ENCODE measurements at places on chromosomes 16 and 17.

- no peak for DNase-seq
Measured at GRCh38 chr16:75801307-75801706, 75.0 kb upstream of the CPHXL start.

DNA sequence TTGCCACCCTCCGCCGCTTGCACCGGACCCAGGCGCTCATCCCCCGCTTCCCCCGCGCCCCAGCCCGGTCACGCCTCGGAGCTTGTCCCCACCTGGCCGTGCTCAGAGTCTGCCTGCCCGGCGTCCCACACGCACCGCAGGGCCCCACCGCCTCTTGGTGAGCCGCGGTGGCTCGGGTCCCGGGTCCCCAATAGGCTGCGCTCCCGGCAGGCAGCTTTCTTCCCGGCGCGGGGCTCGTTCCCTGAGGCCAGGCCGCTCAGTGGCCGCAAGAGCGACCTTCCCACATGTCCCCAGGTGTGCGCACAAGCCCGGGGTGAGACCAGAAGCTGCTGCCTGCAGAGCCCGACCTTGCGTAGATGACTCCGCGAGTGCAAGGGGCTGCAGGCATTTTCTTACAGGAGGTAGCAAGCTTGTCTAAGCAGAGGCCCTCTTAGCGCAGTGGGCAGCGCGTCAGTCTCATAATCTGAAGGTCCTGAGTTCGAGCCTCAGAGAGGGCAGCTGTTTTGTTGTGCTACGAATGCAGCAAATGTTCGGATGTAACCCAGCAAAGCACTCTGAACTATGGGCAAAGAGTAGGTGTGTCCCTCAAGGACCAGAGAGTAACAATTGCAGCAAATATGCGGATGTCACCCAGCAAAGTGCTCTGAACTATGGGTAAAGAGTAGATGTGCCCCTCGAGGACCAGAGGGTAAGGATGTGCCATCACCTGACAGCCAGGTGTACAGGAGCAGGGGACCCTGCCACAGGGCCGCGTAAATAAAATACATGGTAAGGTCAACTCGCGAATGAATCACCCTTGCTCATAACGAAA is 15.6 kb downstream of the TLE7 start:
- DNase-seq = no peak

- no peak for DNase-seq
Measured at GRCh38 chr16:66369055-66369592, 2.6 kb downstream of the CDH5 start.

GRCh38 chr16:14354561-14355351 is 275.3 kb downstream of the PARN start:
- DNase-seq = no peak

DNA sequence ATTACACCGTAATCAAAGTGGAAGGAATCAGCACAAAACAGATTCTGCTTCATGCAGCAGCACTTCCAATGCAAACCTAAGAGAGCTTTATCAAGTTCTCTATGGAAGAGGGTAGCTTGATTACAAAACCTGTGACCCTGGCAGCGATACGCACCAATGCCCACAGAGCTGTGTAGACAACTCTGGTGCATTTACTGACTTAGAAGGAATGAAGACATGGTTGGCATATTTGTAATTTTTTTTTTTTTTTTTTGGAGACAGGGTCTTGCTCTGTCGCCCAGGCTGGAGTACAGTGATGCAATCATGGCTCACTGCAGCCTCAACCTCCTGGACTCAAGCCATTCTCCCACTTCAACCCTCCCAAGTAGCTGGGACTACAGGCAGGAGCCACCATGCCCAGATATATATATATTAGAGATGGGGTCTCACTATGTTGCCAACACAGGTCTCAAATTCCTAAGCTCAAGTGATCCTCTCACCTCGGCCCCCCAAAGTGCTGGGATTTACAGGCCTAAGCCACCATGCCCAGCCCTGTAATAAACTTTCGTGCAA is 49.4 kb downstream of the XPO6 start:
- no peak for DNase-seq

DNA sequence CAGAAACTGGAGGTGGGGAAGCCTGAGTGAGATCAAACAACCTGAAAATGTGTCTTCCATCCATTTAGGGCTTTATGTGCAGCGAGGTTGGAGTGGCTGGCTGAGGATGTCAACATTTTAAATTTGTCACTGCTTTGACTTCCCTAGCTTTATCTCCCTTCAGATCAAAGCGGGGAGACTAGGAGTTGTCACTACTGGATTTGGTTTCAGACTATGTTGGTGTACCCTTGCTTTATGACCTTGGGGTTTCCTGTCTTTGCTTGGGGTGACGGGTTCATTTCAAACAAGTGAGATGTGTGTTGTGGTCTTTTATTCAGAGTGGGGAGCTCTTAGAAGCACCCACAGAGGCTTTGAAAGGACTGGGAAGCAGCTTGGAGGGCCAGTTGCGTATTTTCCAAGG is 25.6 kb downstream of the MSI2 start:
- DNase-seq = no peak

GRCh38 chr17:58305626-58306025 is 23.0 kb downstream of the TSPOAP1 start:
- DNase-seq = no peak

DNA sequence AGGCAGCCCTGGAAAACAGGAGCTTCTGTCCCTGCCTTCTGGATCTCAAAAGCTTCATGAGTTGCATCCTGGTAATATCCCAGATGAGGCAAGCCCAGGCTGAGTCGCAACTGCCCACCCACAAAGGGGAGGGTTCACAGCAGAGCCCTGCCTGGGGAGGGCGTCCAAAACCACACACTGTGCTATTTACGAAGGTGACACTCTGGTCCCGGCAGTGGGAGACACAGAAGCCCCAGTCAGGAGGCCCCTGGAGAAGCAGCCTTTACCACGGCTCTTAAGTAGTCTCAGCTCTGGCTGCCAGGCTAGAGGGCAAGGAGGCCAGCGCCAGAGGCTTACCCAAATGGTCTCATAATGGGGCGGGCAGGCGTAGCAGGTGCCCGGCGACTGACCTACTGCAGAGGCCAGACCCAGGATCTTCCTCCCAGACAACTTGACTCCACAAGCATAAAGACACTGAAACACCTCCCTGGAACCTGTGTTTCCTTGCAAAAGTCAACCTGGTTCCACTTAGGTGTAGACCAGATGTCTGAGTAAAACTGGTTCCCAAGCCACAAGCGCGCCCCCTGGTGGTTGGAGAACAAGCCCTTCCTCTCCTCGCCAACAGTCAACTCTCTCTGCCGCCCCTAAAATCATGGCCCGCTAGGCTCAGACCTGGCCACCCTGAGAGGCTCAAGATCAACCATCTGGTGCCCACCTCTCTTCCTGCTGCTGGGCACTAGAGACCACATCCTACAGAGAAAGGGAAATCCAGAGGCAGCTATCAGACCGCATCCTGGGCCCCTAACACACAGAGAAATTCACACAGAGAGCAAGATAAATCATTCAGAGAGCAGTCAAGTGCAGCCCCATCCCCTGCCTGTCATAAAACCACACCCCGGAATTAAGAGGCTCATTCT is 5.2 kb downstream of the AXIN2 start:
- peak; percentile 96 for DNase-seq

- no peak for DNase-seq
Measured at GRCh38 chr17:43314611-43315011, 80.8 kb upstream of the RNU2-1 start.

DNA sequence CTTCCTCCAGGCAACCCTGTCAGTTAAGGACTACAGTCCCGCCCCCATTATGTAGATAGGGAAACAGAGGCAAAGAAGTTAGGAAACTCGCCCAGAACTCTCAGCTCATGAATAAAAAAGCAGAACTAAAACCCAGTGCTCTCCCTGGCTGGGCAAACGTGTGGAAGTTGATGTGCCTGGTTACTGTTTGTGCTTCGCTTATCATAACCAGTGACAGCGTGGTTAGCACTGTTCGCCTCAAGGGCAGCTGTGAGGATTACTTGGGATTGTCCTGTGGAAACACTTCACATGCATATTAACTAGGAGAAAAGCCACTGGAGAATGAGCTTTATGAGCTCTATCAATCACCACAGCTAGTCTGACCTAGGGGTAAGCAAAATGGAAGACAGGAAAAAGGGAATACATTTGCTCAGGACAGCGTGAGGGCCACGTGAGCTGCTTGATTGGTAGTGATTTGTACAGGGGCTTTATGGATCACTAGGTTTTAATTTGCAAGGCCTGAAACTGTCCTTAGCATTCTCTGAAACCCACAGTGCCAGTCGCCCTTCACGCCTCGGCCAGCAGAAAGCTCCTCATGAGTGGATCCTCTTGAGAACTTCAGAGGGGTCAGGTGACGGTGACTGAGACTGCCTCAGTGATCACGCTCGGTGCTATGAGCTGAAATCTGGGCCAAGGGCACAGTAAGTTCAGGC is 19.9 kb downstream of the CYB5D2 start:
- DNase-seq = no peak

DNA sequence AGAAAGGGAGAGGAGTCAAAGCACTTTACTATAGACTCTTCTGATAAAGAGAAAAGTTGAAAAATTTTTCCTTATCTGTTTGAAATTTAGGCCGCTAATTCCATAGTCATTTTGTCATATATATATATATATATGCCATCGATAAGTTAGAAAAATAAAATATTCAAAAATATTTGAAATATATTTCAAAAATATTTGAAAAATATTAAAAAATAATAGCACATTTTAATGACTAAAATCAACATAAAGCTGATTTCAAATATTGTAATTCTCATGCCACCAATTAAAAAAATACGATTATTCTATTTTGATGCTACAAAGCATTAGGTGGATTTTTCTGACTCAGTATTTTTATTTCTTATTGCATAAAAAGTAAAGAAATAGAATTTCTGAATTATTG is 87.1 kb downstream of the KIF2B start:
- no peak for DNase-seq

- DNase-seq = no peak
Measured at GRCh38 chr17:81035521-81036196, 708 bp downstream of the BAIAP2 start.

GRCh38 chr17:68394608-68395331 is 62.5 kb downstream of the WIPI1 start:
- no peak for DNase-seq

- no peak for DNase-seq
Measured at GRCh38 chr17:81489998-81490992, 22.3 kb downstream of the ACTG1 start.

DNA sequence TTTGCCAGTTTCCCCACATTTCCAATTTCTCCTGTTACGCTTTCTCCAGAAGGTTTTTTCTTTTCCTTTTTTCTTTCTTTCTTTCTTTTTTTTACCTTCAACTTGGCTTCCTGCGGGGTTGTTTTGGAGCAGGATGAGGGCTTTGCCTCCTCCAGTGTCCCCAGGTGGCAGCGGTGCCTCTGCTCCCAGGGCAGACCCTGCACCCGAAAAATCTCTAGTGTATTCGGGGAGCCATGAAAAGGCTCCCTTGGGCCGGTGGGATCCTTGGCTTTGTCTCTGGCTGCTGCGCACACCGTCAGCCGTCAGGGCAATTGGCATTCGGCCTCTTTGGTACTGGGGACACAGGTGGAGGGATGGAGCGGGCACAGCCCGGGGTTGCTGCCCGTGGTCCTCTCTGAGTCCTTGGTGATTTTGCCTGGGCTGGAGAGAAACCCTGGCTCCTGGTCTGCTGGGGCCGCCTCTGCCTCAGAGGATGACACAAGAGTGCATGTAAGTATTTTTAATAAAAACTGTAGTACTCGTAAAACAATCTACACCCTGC is 846 bp downstream of the ITGB3 start:
- DNase-seq = no peak

- DNase-seq = no peak
Measured at GRCh38 chr16:11784038-11784369, 13.1 kb downstream of the ZC3H7A start.

- DNase-seq = no peak
Measured at GRCh38 chr16:69698404-69698803, 28.0 kb downstream of the NQO1 start.

- DNase-seq = no peak
Measured at GRCh38 chr16:49788986-49789385, 66.9 kb downstream of the ZNF423 start.

DNA sequence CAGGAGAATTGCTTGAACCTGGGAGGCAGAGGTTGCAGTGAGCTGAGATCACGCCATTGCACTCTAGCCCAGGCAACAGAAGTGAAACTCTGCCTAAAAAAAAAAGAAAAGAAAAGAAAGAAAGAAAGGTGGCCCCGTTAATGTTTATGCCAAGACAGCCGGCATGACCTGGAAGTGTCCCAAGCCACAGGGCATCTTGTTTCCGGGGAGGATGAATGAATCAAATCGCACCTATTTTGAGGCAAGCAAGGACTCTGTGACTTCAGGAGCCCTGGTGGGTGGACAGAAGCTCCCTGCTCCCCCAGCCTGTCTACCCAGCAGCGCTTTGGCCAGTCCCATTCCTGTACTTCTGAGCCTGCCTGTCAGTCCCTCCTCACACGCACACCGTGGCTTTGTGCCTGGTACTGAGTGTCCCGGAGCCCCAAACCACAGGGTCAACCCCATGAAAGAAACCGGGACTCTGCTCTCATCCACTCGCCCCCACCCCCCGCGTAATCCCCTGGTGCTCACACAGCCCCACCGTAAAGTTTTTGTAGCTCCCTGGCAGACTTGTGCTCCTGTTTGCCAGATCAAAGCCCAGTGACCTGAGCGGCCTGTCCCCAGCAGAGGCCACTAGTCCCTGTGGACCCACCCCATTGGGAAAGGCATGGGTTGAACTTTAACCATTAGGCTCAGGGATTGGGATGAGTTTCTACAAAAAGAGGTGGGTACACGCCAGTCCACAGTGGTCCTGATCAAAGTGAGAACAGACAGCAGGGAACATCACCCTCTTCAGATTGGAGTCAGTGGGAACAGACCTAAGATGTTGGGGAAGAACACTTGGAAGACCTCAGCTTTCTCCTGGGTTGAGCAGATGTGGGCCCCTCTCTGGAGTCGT is 19.3 kb downstream of the CD2BP2 start:
- no peak for DNase-seq

DNA sequence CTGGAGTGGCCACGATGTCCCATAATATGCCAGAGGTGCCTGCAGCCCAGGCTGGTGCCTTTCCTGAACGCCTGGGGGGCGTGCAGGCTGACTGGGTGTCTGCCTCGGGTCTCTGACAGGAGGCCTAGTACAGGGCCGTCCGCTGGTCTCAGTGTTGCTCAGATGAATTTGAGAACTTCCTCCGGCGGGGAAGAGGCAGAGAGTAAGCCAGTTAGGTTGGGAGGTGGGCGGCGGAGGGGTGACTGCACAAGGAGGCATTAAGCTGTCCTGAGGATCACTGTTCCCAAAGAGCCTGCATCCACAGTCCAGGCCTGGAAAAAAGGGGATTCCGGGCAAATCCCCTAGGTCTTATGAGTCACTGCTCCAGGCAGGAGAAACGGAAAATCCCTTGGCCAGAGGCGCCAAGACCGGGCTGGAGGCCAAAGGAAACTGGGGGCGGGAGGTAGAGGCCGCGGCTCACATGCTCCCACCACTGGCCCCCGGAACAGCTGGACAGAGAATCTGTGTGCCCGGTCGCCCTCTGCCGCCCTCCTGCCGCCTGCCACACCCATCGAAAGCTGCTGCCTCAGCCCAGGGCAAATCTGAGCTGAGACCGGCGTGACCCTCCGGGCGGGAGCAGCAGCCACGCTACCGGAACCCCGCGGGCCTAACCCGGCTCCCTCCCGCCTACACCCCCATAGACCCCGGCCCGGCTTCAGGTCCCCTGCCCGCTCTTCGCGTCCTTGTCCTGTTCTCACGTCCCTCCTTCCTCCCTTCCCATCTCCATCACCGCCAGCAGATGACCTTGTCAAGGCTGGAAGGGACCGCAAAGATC is 1.2 kb downstream of the TRIM47 start:
- no peak for DNase-seq

- DNase-seq = no peak
Measured at GRCh38 chr17:39208893-39209292, 8.8 kb downstream of the RPL19 start.

Data from activated CD4-positive, alpha-beta T cell treated with anti-CD3 and anti-CD28 coated beads, Interleukin-2, amount 50 U/mL, for 1 hour (primary cell).